ENCODE measurements at places on chromosomes 1 and 21.

DNA sequence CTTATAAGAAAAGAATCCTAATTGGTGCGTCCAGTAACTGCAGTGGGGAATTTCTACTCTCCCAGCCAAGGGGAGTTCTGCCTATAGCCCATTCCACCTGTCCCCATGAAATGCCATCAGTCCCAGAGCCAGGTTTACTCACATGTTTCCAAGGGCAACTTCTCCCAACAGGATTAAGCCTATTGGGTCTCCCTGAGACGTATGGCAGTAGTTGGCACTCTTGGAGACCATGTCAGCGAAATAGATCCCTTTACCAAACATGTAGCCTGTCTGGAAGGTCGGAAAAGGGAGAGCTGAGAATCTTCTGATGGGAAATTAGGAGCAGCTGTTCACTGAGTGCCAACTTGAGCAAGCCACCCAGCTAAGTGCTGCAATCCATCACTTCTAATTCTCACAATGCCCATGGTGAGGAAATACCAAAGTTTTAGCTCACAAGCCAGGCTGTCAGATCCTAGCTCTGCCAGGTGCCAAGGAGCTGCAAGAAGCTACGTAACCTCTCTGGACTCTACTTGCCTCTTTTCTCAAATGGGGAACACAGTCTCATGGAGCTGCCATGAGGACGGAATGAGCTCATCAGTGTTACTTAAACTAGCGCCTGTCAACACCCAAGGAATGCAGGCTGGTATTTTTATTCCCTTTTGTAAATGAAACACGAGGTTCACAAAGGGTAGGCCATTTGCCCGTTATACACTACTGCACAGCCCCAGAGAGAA, 43.9 kb downstream of the PARP1 start:
- DNase-seq: no peak

- DNase-seq: no peak
These were observed 38.6 kb downstream of the LHX4 start for GRCh38 chr1:180268556-180269075.

- no peak for DNase-seq
These were observed 13.7 kb downstream of the LRRC8B start for GRCh38 chr1:89538361-89538760.

GRCh38 chr1:184116287-184116686, 64.8 kb downstream of the TSEN15 start:
- DNase-seq: no peak

- DNase-seq: peak; percentile 25
These were observed 28.1 kb upstream of the RNF19B start for GRCh38 chr1:32992489-32993323.

- no peak for DNase-seq
These were observed 157.9 kb upstream of the TNR start for GRCh38 chr1:175901076-175901836.

DNA sequence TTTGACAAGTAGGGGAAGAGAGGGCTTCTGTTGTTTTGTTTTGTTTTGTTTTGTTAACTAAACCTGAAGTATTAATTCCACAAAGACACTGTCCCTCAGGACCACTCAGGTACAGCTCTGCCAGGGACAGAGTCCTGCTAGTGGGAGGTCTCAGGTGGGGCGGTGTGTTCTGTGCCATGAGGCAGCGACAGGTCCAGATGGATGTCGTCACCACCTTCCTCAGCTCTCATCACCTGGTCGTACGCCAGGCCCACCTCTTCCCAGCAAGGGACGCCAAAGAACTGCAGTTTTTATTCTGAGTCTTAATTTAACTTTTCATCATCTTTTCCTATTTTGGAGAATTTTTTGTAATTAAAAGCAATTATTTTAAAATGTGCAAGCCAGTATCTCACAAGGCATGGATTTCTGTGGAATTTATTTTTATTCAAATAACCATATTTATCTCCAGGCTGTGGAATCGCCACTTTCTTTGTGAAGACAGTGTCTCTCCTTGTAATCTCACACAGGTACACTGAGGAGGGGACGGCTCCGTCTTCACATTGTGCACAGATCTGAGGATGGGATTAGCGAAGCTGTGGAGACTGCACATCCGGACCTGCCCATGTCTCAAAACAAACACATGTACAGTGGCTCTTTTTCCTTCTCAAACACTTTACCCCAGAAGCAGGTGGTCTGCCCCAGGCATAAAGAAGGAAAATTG, 62.5 kb downstream of the POFUT2 start:
- no peak for DNase-seq

- DNase-seq: no peak
These were observed 248.3 kb upstream of the KAZN start for GRCh38 chr1:14350197-14350596.

GRCh38 chr1:174990382-174990999, 9.3 kb upstream of the CACYBP start:
- no peak for DNase-seq

DNA sequence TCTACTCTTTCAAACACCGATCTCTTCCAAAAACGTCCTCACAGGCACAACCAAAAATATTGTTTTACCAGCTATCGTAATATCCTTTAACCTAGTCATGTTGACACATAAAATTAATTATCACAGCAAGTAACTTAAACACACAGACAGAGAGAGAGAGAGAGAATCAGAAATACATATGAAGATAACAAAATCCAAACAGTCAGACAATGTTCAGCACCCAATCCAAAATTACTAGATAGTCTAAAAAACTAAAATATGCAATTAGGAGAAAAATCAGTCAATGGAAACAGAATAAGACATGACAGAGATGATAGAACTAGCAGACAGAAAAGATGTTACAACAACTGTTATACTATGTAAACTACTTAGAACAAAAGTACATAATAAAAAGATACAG, 537.7 kb downstream of the LMO4 start:
- DNase-seq: no peak

DNA sequence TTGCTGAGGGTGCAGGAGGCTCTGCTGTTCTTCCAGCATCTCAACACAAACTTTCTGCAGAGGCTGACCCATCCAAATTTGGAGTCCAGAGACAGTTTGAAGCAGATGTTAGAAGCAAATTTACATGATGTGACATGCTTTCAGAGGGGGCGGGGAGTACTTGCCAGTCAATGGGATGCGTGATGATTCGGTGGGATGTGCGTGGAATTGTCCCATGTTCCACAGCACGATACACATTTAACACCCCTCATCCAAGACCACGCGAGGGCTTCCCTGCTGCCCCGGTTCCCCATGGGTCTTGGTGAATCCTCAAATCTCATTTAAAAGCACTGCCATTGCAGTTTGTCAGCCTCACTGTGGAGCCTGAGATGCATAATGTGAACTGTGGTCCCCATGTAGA, 78.6 kb upstream of the TLR5 start:
- DNase-seq: no peak

- DNase-seq: no peak
These were observed 3.2 kb downstream of the ZFYVE9 start for GRCh38 chr1:52145137-52145536.

- no peak for DNase-seq
These were observed 9.0 kb downstream of the MGST3 start for GRCh38 chr1:165639821-165640623.

DNA sequence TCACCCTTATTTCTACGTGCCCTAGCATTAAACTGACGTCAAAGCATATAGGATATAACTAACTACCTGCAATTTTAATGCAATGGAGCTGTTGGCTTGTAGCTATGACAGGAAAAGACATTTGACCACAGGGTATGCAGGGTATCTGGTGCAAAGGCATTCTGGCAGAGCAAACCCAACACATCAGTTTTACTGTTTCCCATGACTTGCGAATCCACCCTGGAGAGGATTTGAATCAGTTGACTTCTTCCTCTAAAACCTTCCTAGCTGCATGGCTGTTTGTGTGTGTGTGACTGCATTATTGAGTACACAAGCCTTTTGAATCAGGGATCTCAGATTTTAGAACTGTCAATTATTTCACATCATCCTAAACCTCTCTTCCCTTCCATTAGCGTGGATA, 41.7 kb upstream of the SYT14 start:
- DNase-seq: no peak

DNA sequence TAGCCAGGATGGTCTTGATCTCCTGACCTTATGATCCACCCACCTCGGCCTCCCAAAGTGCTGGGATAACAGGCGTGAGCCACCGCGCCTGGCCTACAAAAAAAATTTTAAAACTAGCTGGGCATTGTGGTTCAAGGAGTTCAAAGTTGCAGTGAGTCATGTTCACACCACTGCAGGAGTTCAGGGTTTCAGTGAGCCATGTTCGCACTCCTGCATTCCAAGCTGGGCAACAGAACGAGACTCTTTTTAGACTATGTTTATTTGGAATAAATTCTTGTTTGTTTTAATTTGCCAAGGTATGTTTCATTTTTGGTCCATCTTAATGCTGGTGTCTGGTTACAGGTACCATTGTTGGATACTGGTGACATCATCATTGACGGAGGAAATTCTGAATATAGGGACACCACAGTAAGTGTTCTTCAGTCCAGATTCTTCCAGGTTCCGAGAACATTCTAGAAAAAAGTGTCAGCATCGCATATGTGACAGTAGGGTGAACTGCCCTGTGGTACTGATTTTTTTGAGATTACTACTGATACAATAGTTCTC, 3.9 kb downstream of the PGD start:
- DNase-seq: no peak

GRCh38 chr1:9612871-9613624, 24.3 kb downstream of the TMEM201 start:
- no peak for DNase-seq

- DNase-seq: no peak
These were observed 19.1 kb upstream of the RXRG start for GRCh38 chr1:165463978-165464377.

- DNase-seq: no peak
These were observed 80.7 kb downstream of the NID1 start for GRCh38 chr1:235984041-235984825.

GRCh38 chr1:237126180-237126579, 84.2 kb downstream of the RYR2 start:
- DNase-seq: no peak

- DNase-seq: peak; percentile 11
These were observed 490 bp downstream of the SERINC2 start for GRCh38 chr1:31413405-31414001.

DNA sequence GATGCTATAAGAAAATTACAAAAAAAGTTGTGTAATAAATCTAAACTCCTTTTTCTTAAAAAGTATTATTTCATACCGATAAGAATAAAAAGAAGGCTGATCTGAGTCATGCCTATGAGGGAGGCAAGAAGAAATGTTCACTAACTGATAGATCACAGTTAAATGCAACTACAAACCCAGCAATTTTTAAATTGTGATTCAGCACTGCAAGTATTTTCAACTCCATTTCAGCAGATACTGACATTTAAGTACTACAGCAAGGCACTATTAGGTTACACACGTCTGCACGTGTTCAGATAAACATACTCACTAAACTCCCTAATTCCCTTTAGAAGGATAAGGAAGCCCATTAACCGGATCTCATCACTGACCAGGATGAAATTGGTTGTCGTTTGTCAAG, 213.3 kb upstream of the ZRANB2 start:
- DNase-seq: no peak

DNA sequence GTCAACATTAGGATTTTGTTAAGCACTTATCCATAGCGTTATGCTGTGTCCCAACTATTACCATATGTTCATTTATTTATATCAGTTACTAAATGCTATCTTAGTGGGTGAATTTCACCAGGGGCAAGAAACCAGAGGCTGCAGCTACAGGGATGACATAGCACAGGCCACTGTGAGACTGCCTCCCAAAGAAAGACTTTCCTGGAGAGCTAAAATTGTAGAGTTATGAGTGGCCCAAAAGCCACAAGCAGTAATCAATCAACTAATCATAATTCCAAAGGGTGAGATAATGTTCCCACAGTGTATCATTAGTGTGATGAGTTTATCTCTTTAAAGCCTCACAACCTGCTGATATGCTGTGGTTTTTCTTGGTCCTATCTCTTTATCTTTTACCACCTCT, 3.8 kb upstream of the TGFB2 start:
- DNase-seq: no peak

DNA sequence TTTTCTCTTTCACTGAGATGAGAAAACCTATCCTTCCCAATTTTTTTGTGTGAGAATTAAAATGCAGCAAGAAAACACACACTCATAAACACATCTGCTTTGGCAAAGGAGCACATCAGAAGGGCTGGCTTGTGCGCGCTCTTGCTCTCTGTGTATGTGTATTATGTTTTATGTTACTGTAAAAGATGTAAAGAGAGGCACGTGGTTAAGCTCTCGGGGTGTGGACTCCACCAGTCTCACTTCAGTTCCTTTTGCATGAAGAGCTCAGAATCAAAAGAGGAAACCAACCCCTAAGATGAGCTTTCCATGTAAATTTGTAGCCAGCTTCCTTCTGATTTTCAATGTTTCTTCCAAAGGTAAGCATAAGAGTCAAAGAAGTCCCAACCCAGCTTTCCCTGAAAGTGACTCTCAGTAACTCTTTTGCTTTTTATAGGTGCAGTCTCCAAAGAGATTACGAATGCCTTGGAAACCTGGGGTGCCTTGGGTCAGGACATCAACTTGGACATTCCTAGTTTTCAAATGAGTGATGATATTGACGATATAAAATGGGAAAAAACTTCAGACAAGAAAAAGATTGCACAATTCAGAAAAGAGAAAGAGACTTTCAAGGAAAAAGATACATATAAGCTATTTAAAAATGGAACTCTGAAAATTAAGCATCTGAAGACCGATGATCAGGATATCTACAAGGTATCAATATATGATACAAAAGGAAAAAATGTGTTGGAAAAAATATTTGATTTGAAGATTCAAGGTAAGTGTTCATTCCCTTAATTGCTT, at the start of gene CD2:
TSS of gene CD2 (plus strand) at position 233 of the 780 bp plus-strand sequence. CDS start at position 296, 63 bp downstream.
- no peak for DNase-seq

GRCh38 chr1:66552287-66552686, 18.3 kb downstream of the SGIP1 start:
- DNase-seq: no peak

DNA sequence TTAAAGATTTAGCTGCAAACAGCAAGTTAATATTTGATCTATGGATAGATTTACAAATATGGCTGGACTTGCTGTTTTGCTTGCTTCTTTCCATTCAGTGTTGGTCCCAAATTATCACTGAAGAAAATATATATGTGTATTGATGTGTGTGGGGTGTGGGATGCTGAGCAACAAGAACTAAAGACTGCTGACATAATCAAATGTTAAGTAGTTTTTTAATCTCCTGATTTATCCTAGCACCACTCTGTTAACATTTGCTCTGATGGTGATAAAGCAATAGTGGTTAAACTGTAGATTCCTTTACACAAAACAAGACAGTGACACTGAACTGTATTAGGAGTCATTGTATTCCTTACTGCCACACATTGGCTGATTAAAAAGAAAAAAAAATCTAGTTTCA, 1023.5 kb upstream of the B3GALT2 start:
- no peak for DNase-seq

- no peak for DNase-seq
These were observed 25.7 kb upstream of the EPHA8 start for GRCh38 chr1:22537441-22538139.

DNA sequence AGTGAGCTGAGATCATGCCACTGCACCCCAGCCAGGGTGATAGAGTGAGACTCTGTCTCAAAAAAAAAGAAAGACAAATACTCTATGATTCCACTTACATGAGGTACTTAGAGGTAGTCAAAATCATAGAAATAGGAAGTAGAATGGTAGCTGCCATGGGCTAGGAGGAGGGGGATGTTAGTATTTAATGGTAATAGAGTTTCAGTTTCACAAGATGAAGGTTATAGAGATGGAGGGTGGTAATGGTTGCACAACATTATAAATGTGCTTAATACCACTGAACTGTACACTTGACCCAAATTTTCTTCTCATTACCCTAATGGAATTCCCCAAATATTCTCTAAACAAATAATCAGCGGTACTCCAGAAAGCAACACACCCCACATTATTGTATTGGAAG, 12.8 kb downstream of the EIF2B3 start:
- no peak for DNase-seq
